ENCODE measurements at places on chromosomes 7 and 10. TPM values are rescaled to one million over a fixed set of nuclear protein-coding genes. Genes with fewer than 3 reads are reported as not detected.

GRCh38 chr10:78597796-78598555 is 470.8 kb upstream of the ZMIZ1 start:
- no peak for DNase-seq

Gene JAKMIP3
- total RNA-seq = 0.16 TPM

- no peak for DNase-seq
Measured at GRCh38 chr7:41117431-41117830, 585.5 kb downstream of the INHBA start.

- no peak for DNase-seq
Measured at GRCh38 chr7:80640846-80641245, 2.4 kb downstream of the CD36 start.
